ENCODE measurements at places on chromosomes 6 and 20.

DNA sequence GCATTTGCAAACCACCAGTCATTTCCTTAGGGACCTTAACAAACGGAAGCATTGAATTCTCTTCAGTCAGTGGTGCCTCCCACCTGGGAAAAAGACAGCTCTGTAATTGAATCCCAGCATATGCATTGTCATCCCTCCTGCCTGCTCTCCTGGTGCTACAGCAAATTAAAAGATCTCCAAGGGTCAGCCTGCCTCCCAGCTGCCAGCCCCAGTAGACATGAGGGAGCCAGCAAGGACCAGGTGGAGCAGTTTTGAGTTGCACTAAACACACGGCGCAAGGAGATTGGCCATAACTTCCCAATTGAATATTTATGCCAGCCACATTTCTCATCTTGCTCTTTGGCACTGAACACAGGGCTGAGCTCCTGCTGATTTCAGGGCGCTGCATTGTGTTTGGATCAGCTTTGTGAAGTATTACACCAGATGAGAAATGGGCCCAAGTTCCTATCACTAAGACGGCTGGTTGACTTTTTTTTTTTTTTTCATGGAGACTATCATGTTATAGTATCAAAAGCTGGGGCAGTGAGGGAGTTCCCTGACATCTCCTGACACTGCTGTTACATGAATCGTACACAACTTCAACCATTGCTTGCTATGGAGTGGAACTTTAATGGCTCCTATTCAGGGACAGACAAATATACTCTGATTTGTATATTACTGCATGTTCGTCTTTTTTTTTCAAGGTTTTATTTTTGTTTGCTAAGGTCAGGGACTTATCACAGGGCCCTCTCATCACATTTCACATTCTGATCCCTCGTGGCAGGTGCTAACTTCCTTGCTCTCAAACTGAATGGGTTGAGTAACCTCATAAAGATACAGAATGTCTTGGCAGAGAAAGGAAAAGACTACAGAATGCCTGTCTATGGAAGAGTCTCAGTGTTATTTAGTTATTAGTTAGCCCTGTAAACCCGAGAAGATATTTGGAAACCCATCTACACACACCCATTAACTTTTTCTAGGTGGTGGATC is 191.1 kb downstream of the EYA4 start:
- peak; percentile 57 for DNase-seq

- DNase-seq = no peak
Measured at GRCh38 chr20:38336726-38337125, 9.6 kb upstream of the LBP start.

GRCh38 chr20:61230166-61230565 is 21.9 kb upstream of the CDH4 start:
- DNase-seq = no peak

- no peak for DNase-seq
Measured at GRCh38 chr20:7728338-7728737, 211.9 kb downstream of the HAO1 start.

DNA sequence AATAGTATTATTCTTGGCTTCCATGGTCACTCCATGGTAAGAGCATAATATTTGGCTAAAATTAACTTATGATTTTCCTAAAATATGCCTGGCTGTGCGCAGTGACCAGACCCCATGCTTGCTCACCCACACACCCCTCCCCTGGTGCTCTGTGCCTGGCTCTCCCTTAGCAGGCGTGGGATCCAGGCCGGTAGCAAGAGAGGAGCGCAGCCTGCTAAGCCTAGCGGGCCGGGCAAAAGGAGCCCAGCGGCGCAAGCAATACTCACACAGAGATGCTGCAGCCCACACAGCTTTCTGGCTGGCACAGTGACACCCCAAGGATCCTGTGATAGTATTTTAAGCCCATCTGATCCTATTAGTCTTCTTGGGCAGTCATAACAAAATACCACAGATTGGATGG is 79.8 kb upstream of the EYS start:
- DNase-seq = no peak

DNA sequence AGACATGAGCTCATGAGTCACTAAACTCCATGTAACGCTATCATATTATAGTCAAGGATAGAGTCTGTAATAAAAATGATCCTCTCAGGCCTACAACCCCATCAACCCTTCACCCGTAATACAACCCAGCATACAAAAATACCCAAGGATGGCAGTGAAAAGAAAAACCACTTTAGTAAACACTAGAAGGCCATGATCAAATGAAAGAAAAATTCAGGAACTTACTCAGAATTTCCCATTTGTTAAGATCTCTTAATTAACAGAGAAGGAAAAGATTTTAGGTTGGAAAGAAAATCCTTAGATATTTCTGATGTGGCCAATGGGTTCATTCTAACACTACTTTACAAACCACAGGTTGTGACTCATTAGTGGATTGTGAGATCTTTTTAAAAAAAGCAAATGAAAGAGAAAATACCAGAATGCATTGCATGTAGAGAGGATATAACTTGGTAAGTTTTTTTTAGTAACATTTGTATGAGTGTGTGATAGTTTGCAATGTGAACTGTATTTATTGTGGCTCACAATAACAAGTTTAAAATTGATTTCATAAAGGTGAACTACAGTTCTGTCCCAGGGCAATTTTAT is 8.0 kb upstream of the UBE2J1 start:
- no peak for DNase-seq

DNA sequence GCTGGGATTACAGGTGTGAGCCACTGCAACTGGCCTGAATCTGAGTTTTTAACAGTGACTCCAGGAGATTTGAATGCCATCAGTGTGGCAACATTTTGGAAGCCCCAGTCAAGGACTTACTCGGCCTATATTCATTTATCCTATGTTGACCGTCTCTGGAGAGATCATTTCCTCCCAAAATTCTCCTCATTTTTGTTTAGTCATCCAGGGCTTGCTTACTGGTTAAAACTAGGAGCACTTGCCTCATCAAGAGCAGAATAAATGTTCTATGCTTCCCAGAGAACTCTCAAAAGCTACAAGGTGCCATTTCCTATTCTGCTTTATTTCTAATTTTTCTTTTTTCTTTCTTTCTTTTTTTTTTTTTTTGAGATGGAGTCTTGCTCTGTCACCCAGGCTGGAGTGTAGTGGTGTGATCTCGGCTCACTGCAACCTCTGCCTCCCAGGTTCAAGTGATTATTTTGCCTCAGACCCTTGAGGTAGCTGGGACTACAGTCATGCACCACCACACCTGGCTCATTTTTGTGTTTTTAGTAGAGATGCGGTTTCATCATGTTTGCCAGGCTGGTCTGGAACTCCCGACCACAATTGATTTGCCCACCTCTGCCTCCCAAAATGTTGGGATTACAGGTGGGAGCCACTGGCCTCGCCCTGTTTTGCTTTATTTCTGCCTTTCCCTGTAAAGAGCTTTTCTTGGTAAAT is 23.4 kb upstream of the TRIM27 start:
- no peak for DNase-seq

DNA sequence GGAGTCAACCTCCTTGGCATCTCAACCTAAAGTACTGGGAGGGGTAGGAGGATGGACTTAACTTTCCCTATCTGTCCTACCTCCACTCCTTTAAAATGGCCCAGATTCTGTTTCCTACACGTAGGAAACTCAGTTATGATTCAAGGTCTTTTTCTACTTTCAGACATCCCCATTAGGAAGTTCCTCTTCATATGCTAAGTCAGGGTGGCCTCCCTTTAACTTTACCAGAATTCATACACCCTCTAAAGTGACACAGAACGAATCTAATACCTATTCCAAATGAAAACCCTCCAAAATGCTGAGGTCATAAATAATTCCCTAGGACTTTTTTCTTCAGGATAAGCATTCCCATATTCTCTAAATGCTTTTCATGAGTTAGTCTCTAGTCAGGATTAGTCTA is 15.6 kb downstream of the ARG1 start:
- DNase-seq = no peak

GRCh38 chr20:63847237-63848002 is 13.9 kb upstream of the ABHD16B start:
- DNase-seq = no peak
